ENCODE measurements at places on chromosomes 12 and 14. TPM values are rescaled to one million over a fixed set of nuclear protein-coding genes. Genes with fewer than 3 reads are reported as not detected.

KRT8 gene
- total RNA-seq, result 9.1 TPM

GRCh38 chr12:64510667-64511066 is 58.7 kb downstream of the TBK1 start:
- no peak for DNase-seq

GRCh38 chr12:68743356-68743755 is 2.6 kb upstream of the SLC35E3 start:
- no peak for DNase-seq

DNA sequence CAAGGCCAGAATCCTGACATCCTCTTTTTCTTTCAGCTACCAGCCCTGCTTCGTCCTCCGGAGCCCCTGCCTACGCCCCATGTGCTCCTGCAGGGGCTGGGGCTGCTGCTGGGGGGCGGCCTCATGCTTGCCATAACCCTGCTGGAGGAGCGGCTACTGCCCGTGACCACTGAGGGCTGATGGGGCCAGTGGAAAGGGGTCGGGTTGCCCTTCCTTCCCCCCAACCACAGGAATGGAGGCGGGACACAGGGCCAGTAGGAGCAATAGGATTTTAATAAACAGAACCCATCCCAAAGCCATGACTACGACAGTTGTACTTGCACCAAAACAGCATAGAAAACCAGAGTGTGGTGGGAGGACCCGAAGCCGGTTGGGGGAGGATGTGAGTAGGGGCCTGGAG is 7.7 kb downstream of the SLC39A5 start:
- DNase-seq, result no peak

DNA sequence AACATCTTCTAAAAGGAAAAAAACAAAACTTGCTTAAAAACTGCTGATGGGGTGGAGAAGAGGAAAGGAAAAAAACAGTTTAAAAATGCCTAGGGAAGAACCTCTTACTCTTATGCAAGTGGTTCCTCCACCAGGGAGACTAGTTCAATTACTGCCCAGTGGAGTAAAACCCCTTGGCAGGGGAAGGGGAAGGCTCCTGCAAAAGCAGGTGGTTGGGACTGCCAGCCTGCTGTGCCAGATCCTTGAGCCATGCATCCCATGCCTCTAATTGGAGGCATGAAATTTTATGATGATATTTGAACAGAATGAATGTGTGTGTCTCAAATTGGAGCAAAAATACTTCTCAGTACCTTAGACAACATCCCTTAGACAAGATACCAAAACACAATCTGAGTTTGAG is 118.8 kb downstream of the FSCB start:
- no peak for DNase-seq

DNA sequence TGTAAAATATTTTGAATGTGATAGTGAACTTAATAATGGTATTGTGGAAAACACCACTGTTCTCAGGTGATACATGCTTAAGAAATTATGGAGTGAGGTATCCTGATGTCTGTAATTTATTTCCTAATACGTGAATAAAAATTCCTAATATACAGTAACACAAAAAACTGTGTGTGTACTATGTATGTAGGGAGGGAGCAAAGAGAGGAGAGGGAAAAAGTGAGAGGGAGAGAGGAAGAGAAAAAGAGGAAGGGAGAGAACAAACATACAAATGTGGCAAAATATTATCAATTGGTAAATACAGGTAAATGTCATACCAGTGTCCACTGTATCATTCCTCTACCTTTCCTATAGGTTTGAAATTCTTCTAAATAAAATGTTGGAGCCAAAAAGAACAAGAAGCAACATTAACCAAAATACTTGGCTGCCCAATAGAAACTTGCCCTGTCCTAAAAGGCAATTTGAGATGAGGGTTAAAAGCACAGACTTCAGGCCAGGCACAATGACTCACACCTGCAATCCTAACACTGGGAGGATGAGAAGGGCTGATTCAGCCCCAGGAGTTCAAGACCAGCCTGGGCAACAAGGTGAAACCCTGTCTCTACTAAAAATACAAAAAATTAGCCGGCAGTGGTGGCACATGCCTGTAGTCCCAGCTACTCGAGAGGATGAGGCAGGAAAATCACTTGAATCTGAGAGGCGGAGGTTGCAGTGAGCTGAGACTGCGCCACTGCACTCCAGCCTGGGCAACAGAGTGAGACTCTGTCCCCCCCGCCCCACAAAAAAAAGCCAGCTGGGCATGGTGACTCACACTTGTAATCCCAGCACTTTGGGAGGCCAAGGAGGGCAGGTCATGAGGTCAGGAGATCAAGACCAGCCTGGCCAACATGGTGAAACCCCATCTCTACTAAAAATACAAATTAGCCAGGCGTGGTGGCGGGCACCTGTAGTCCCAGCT is 14.5 kb downstream of the R3HDM2 start:
- DNase-seq, result no peak

- no peak for DNase-seq
Observed at GRCh38 chr12:73719223-73719622, 818.4 kb upstream of the ATXN7L3B start.

Data from uterus (tissue), 4 donors.